AG04449 (cell line): ENCODE measurements at places on chromosomes 4 and X.

DNA sequence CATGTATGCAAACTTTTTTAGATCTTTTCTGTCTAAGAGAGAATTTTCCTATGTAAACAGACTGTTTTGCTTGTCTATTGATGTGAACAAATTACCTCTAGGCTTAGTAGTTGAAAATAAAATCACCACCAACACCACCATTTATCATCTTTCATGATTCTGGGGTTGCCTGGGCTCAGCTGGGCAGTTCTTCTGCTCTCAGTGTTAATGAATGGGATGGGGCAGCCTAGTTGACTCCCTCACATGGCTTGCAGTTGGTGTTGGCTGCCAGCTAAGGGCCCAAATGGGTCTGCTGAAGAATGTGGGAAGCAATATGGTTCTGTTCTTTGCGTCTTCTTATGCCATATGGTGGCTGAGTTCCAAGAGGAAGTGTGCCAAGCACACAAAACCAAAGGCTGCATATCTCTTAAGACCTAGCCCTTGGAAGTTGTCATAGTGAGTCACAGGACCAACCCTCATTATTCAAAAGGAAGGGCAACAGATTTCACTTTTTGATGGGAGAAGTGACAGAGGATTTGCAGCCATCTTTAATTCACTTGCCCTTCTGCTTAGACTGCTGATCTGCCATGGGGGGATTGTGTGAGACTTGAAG lies 17.9 kb downstream of the REELD1 start:
- DNase-seq: no peak

GRCh38 chr4:113365377-113365776 lies 315.9 kb downstream of the ANK2 start:
- DNase-seq: no peak

DNA sequence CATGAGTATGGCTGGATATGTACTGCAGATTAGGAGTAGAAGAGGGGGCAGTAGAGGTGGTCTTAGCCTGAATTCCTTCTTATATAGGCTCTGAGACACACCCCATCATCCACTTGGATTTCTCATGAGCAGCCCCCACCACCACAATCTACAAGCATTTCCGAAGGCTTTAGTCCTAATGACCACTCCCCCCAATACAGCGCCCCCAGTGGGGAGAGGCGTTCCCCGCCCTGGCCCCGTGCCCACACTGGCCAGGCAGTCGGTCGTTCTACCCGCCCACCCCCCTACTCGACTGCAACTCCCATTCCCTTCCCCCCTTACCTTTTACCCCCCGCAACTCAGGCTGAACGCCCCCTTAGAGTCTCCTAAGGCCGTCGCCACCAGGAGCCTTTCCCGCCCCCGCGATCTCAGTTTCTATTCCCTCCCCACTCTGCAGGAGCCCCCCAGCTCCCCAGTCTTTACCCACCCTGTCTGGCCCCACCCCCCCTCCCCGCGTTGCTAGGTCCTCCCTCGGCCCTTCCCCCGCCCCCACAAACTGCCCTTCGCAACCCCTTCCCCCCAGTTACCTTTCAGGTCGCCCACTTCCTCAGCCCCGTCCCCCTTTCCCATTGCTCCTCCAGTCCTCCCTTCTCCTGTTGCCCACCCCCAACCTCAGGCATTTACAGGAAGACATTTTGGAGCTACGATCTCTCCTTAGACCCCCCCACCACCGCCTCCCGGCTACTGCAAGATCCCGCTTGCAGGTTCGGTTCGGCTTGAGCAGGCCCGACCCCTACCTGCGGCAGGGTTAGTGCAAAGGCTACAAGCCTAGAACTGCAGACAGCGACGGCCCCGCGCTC lies 468 bp downstream of the ZMYM3 start:
- no peak for DNase-seq

DNA sequence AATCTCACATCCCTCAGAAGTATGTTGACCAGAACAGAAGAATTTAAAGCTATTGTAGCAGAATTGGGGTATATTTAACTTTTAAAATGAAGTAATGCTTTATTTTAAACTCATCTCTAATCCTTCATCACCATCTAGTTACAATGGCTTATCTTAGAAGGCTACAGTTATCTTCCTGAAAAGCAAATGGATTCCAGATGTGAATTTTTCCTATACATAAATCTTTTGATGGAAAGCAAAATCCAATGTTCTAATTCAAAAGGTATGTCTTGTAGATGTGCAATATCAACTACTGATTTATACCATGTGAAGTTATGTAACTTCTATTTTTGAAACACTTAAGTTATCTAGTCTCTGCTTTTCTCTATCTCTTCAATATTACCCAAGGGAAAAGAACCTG lies 47.6 kb downstream of the CCNG2 start:
- no peak for DNase-seq

- no peak for DNase-seq
These were observed 562.4 kb upstream of the ZFP42 start for GRCh38 chr4:187433141-187433540.

DNA sequence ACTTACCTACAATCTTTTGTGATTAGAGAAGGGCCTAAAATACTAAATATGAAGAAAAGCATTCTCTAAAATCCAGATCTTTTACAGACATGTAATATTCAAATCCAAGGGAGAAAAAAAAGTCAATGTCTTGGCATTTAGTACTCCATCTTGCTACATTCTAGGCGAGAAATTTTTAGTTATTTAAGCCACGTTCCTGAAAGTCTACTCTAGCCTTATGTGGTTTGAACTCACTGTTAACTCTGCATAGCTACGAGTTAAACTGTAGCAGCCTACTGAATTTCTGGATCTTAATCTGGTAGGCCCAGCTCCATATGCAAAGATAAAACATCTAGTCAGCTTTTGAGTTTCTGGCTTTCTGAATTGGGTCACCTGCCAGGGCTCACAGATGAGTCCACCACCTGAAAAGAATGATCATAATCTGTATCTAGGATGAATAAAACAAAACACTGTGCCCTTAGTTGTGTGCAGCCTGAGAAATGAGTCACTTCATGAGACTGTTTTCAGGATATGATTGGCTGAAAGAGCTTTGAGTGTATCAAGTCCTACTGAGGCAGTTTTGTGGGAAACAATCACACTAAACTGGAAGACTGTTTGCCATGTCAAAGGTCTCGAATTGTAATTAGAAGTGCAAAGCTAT lies 3.2 kb upstream of the NEK1 start:
- no peak for DNase-seq
